ENCODE measurements at places on chromosomes 1 and 21.

DNA sequence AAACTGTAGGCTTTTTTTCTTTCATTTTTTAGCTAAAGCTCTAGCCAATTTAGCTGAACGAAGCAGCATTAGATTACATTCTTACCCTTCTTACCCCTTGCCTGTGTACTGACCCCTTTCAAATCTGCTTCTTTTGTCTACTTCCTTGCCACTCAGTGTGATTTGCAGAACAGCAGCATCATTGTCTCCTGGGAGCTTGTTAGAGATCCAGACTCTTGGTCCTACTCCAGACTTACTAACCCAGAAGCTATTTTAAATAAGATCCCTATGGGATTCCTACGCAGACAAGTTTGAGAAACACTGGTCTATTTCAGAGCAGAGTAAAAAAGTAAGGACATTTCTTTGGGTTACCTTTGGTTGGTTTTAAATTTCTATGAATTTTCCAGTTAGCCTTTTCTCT, 13.8 kb downstream of the LRRC39 start:
- DNase-seq, result no peak

GRCh38 chr21:46092026-46092764, 5.7 kb upstream of the COL6A2 start:
- DNase-seq, result no peak

GRCh38 chr1:85555867-85556573, 24.5 kb upstream of the CCN1 start:
- DNase-seq, result no peak

DNA sequence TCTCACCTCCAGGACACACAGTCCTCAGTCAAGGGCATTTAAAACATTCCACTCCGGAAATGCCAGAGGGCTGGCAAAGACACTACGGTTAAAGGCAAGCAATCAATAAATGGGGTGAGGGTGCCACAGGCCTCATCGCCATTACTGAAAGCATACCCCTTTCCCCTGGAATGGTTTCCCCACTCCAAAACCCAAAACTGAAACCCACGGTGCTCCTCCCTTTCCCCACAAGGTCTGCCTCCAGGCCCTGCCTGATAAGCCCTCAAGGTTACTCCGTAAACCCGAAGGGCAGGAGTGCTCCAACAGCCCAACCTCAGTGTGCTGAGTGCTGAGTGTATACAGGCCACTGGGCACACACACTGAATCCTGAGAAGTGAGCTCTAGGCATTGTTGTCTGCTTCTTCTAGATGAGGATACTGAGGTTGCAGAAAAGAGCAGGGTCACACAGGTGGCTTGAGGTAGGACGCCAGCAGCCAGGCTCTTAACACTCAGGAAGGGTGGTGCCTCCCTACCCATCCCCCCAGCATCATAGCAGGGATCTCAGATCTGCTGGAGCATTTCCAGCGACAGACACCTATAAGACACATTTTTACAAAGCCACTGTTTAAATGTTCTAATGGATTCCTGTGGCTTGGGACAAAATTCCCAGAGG, 29.0 kb downstream of the SSBP3 start:
- DNase-seq, result no peak

DNA sequence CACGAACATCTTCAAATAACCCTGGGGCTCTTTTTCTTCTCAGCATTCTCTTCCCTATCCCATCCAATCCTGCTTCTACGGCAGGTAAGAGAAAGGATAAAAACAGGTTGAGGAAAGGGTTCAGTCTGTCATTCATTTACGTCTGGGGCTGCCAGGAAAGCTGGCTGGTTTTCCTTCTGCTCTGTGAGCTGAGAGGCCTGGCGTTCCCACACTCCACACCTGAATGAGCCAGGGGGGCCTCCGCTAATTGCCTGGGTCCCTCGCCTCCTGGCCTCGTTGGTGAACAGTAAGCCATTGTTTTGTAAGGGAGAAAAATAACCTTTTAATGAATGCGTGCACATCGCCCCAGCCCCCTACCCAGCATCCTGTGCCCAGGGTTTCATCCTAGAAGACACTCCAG, 70.8 kb upstream of the SIM2 start:
- DNase-seq, result no peak

- no peak for DNase-seq
Observed at GRCh38 chr1:29855561-29856160, 619.3 kb downstream of the PTPRU start.
